ENCODE measurements at places on chromosomes 1 and 21.
A peak's percentile ranks its signal among the peaks of the same experiment; 100 is the strongest.

GRCh38 chr1:186618401-186619170 is 61.6 kb downstream of the PTGS2 start:
- DNase-seq, result peak; percentile 82

GRCh38 chr21:29418813-29419212 is 120.1 kb downstream of the BACH1 start:
- no peak for DNase-seq

DNA sequence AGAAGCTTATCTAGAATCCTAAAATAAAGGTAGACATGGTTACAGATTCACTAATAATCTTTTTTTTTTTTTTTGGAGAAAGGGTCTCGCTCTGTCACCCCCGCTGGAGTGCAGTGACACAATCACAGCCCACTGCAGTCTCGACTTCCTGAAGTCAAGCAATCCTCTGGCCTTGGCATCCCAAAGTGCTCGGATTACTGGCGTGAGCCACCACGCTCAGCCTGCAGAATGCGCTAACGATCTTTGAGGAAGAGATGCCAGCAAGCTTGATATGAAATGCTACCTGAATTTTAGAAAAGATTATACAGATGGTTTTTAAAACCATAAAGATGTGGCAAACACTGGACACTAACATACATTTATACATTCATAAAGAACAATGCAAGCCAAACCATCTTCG is 4.1 kb upstream of the GNPAT start:
- no peak for DNase-seq

DNA sequence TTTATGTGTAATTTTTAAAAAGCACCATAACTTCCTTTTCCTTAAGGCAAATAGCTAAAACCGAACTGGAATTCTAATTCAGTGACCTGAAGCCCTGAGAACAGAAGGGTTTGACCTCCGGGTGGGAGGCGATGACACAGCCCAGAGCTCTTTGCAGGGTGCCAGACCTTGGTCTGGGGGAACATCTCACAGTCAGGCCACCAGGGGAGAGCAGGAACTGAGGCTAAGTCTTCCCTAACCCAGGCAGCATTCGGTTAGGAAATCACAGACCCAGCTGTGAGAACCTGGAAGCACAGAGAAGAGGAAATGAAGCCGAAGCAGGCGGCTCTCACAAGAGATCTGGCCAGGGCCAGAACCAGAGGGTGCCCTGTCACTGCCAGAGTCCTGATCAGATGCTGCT is 444.8 kb downstream of the TTLL7 start:
- DNase-seq, result no peak

Measured in fibroblast of skin of right quadriceps (primary cell).